ENCODE measurements at places on chromosomes 16 and 17.

GRCh38 chr17:33233811-33234177 is 59.3 kb downstream of the ASIC2 start:
- DNase-seq = no peak

GRCh38 chr16:84916850-84917249 is 94.5 kb downstream of the ZDHHC7 start:
- DNase-seq = no peak

- peak; percentile 44 for DNase-seq
Measured at GRCh38 chr16:67040906-67041305, 12.0 kb downstream of the CBFB start.

DNA sequence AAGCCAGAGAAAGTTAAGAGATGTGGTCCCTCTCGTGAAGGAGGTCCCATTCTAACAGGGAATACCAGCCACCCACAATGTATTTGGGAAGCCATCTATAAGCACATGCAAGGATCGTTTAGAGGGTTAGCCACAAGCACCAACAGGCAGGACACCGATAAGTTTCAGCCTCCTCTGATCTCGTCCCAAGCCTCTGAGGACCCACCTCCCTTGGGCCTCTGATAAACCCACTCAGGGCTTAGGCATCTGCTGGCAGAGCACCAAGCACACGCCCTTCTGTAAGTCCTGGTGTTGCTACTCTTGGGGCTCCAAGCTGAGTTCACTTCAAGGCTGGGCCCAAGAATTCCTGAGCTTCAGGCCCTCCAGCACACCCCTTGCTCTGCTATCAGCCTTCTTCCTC is 5.4 kb upstream of the PNPO start:
- peak; percentile 23 for DNase-seq

GRCh38 chr17:73341350-73342049 is 29.7 kb upstream of the CDC42EP4 start:
- DNase-seq = no peak

DNA sequence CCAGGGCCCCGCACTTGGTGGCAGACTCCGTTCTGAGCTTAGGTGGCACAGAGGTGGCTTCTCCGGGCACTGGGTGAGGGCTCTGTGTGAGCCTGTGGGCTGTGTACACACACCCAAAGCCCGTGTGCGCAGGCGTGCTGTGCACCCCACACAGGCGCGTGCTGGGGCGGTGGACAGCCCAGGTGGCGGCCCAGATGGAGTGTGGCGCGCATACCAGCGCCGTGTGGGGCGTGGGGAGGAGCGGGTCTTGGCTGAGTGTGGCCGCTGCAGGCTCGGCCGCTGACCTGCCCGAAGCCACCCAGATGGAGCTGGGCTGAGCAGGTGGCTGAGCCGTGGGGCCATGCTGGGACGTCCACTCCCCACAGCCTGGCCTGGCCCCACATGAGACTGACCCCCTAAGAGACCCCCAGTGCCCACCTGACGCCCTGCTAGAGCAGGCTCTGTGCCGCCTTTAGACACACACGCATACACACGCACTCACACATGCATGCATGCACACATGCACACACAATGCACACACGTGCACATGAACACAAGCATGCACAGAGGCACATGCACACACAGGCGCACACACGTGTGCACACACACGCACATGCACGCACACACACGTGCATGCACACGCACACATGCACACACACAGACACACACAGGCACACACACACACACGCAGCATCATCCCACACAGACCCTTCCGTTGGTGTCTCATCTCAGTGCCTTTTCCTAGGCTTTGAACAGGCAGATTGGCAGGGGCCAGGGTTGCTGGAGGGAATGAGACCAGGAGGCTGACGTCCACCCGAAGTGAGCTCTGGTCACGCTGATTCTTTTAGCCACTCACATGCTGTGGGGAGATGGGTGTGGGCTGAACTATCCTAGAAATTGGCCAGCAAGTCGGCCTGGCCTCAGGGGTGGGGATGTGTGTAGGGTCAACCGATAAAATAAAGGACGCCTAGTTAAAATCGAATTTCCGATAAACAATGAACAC is 2.1 kb downstream of the PRR35 start:
- DNase-seq = no peak

Measured in astrocyte of the cerebellum (primary cell).